ENCODE measurements at places on chromosomes 5 and 9.
A peak's percentile ranks its signal among the peaks of the same experiment; 100 is the strongest.

DNA sequence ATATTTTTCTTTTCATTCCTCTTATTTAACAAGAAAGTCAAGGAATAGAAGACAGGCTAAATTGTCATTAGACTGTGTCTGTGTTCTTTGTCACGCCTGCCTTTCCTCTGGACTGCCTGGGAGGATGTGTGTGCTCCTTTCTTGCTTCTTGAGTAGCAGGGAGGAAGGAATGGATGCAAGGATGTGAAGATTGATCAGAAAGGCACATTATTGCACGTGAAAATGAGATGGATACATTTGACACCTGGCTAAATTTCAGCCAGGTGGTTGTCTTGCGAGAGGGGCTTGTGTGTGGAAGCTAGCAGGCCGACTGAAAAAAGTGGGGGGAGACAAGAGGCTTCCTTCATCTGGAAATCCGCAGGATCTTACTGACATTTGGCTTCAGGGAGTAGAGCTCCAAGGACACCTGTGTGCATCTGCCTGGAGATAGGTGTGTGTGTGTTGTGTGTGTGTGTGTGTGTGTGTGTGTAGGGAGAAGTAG is 200.1 kb downstream of the MEF2C start:
- DNase-seq: no peak

DNA sequence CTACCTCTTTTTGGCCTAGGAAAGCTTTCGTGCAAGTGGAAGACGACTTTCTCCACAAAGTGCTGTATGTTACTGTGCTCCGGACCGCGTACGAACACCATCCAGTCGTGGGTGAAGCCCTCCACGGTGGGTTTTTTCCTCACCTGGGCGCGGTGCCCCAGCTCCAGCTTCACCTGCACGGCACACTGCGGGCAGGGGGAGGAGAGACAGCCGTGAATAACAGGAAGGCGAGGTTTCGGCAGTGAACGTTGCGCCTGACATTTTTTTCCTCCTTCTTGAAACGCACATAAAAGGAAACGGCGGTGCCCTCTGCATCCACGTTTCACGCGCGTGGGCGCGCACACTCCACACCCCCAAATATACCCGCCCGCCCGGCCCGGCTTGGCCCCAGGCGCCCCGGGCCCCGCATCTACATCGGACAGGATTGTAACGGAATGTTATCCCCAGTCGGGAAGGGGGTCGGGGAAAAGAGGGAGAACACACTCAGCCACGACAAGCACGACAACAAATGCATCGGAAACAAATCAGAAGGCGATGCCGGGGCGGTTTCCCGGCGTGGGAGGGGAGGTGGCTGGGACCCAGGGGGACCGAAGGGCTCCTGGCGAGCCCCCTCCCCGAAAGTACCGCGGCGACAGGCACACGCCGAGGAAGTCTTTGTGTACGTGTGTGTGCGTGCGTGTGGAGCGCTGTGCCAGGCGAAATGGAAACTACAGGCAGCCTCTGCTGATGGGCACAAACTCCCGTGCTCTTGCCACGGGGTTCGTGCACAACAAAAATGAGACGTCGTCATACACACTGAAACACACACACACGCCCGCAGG is 1.4 kb downstream of the MLLT3 start:
- peak; percentile 18 for DNase-seq

DNA sequence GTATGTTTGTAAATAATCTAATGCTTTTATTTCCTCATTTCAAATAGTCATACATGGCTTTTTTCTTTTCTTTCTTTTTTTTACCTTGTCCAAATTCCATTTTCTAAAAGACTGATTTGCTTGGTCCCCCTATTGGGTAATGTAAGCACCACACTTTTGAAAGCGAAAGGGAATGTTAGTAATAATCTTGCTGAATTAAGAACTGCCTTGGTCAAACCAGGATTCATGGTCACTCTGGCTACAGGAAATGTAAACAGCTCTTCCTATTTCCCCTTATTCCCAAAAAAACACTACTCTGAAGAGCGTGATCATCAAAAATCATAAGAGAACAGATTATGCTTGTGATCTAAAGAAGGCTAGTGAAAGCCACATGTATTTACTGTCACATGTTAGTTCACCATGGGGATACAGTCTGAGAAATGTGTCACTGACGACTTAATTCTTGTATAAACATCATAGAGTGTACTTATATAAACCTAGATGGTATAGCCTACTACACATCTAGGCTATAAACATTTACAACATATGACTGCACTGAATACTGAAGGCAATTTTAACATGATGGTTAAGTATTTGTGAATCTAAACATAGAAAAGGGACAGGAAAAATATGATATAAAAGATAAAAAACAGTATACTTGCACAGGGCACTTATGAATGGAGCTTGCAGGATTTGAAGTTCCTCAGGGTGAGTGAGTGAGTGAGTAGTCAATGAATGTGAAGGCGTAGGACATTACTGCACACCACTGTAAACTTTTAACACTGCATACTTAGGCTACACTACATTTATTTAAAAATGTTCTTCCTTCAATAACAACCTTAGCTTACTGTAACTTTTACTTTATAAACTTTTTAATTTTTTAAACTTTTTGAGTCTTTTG is 75.3 kb downstream of the HMGCR start:
- DNase-seq: no peak

- DNase-seq: no peak
Observed at GRCh38 chr5:6592601-6593000, 40.2 kb downstream of the NSUN2 start.

DNA sequence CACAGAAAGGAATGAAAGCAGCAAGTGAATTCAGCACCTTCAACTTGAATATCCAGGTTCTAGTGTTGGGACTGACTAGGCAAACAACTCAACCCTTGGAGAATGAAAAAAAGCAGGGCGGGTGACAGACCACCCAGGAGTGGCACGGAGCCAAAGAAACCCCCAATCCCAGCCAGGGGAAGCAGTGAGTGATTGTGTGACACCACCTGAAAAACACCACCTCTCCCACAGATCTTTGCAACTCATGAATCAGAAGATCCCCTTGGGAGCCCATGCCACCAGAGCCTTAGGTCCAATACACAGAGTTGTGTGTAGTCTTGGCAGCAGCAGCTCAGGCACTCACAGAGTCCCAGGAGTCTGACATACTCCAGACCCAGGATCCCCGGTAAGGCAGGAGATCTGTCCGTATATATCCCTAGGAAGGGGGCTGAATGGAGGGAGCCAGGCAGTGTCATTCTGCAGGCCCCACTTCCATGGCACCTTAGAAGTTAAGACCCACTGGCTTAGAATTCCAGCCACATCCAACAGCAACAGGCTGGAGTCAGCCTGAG is 22.1 kb upstream of the ROR2 start:
- DNase-seq: no peak

DNA sequence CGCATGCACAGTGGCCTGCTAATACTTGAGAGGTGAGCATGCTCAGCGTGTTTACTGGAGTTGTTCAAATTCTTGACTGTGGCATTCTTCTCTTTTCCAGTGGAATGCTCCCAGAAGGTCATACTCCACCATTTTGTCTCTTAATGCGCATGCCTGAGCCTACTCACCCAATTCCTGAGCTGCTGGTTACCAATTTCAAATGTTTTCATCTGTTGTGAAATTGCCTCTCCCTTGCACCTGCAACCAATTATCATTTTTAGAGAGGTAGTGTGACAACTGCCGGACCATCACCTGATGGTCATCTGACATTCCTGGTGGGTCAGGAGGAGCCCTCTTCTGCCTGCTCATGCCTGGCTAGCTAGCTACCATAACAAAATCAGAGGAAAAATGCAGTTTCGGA is 82.2 kb upstream of the LIFR start:
- DNase-seq: no peak

GRCh38 chr9:108759399-108759798 is 96.4 kb downstream of the ACTL7B start:
- no peak for DNase-seq

All from hematopoietic multipotent progenitor cell treated with erythropoietin and hydrocortisone succinate and interleukin-3 and kit ligand, for 8 days (in vitro differentiated cells).